ENCODE measurements at places on chromosomes 6 and 20.

DNA sequence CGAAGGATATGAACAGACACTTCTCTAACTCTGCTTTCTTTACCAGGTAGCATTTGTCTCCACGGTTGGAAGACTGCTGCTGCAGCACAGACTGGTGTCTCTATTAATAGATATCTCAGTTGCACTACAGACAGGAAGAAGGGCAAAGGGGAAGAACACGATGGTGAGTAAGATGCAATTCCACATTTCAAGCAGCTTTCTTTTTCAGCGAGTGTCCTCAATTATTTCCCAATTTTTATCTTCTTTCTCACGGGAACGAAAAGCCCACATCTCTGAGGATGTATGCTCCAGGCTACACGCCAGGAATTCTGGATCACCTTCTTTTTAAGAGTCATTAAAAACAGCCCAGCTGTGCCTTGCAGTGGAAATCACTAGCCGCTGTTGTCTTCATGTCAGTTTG is 311.6 kb upstream of the ECI2 start:
- DNase-seq = no peak

DNA sequence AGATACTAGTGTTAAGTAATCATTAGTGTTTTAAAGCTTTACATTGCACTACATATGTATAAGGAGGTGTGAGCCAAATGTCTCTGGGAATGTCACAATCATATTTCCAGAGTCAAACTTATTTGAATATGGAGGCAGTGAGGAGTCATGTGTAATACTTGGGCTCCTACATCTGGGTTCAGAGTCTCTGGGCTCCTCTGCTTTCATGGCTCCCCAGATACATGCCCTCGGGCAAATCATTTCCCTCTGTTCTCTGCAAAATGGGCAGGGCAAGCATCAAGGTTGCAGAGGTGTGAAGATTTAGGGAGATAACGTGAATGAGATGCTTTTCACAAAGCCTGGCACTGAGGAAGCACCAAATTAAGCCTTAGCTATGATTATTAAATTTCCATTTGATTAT is 138.3 kb upstream of the SGK1 start:
- no peak for DNase-seq

GRCh38 chr6:113651120-113651519 is 206.0 kb upstream of the MARCKS start:
- no peak for DNase-seq

DNA sequence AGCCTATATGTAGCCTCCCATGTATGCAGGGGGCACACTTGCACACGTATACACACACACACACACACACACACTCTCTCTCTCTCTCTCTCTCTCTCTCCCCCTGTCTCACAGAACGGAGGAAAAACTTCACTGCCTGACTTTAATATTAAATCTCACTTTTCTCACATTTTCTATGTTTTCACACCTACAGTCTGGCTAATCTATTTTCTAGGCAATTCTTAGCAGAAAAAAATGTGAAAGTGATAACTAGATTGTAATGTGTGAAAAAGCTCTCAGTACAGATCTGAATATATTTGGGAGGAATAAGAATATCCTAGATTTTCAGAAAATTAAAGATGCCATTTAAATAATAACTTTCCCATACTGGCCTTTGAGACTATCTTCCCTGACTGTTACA is 120.9 kb downstream of the MCHR2 start:
- DNase-seq = no peak

- DNase-seq = no peak
Observed at GRCh38 chr6:160995271-160995670, 3.7 kb downstream of the MAP3K4 start.

GRCh38 chr6:159902620-159903019 is 11.8 kb downstream of the MAS1 start:
- DNase-seq = no peak
